ENCODE measurements at places on chromosomes 11 and 22.
A peak's percentile ranks its signal among the peaks of the same experiment; 100 is the strongest.

DNA sequence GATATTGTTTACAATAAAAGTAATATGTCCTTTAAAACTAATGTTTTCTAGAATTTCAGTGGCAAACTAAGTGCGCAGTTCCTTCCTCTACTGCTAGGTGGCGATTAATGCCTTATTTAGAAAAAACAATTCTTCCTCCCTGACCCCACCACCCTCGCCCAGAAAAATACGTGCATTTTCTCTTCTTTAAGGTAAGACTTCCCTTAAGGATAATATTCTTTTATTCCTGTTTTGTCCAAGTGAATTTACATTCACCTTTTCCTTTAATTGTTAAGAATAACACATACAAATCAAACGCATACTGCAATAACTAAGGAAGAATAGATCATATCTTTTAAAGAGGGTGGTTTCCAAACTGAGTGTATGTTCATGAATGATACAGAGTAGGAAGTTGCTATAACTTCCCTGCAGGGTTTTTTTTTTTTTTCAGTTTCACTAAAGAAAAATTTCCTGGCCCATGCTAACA lies 17.0 kb upstream of the PSMA1 start:
- DNase-seq: peak; percentile 42
- no peaks in the 10 kb centered on the region for H3K36me3 ChIP-seq

- H3K27me3 ChIP-seq: no peaks in the 10 kb centered on the region
- no peak overlapping the region for H3K4me3 ChIP-seq
- peaks cover 2% of the 10 kb centered on the region for H3K4me1 ChIP-seq
- H3K36me3 ChIP-seq: peaks cover 4% of the 10 kb centered on the region
- H3K27ac ChIP-seq: no peak overlapping the region
Measured at GRCh38 chr22:26442086-26442756, 13.2 kb downstream of the ASPHD2 start.

DNA sequence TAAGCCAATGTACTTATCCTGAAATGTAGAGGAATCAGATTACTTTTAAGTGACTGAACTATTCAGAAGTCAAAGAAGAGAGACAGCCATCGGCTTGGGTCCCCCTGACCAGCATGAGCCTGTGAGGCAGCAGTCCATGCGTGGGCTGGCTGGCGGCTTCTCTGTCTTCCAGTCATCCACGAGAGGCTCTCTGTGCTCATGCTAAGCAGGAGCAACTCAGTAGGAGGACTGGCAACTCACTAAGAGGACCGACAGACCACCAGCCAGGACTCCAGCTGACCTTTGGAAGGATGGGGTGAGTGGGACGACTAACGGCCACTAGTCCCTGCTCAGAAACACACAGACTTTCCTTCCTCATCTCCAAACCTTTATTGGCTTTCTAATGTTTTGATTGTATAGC lies 43.6 kb downstream of the ARFGAP3 start:
- H3K4me3 ChIP-seq: no peak overlapping the region
- H3K27me3 ChIP-seq: no peaks in the 10 kb centered on the region
- no peak for DNase-seq
- peaks cover 12% of the 10 kb centered on the region for H3K36me3 ChIP-seq
- H3K4me1 ChIP-seq: no peaks in the 10 kb centered on the region

- H3K27ac ChIP-seq: peak overlapping the region; percentile 94
- DNase-seq: peak; percentile 82
- no peaks in the 10 kb centered on the region for H3K36me3 ChIP-seq
- no peaks in the 10 kb centered on the region for H3K27me3 ChIP-seq
Measured at GRCh38 chr22:46661221-46661851, 41.1 kb downstream of the GRAMD4 start.

GRCh38 chr11:104823657-104824056 lies 74.6 kb downstream of the CASP12 start:
- peaks cover 4% of the 10 kb centered on the region for H3K4me1 ChIP-seq
- no peak for DNase-seq
- no peak overlapping the region for H3K27ac ChIP-seq
- no peak overlapping the region for H3K4me3 ChIP-seq

- no peak overlapping the region for H3K4me3 ChIP-seq
- H3K27me3 ChIP-seq: peaks cover 2% of the 10 kb centered on the region
- H3K36me3 ChIP-seq: no peaks in the 10 kb centered on the region
- no peak for DNase-seq
Measured at GRCh38 chr11:2214527-2215229, 43.1 kb upstream of the TH start.

GRCh38 chr11:10108915-10109680 lies 184.9 kb downstream of the SBF2 start:
- H3K27me3 ChIP-seq: no peaks in the 10 kb centered on the region
- peaks cover 3% of the 10 kb centered on the region for H3K36me3 ChIP-seq

GRCh38 chr11:42555190-42555589 lies 756.6 kb upstream of the API5 start:
- H3K27me3 ChIP-seq: no peaks in the 10 kb centered on the region
- DNase-seq: no peak
- no peak overlapping the region for H3K27ac ChIP-seq
- no peak overlapping the region for H3K4me3 ChIP-seq
- no peaks in the 10 kb centered on the region for H3K4me1 ChIP-seq
- H3K36me3 ChIP-seq: no peaks in the 10 kb centered on the region

- no peak for DNase-seq
- H3K4me1 ChIP-seq: peaks cover 9% of the 10 kb centered on the region
- no peaks in the 10 kb centered on the region for H3K27me3 ChIP-seq
- H3K27ac ChIP-seq: no peak overlapping the region
Measured at GRCh38 chr11:69245041-69245440, 48.9 kb upstream of the MYEOV start.

GRCh38 chr11:15635521-15635920 lies 520.8 kb downstream of the INSC start:
- no peak overlapping the region for H3K4me3 ChIP-seq
- H3K4me1 ChIP-seq: no peaks in the 10 kb centered on the region
- H3K27me3 ChIP-seq: peaks cover 4% of the 10 kb centered on the region
- no peak overlapping the region for H3K27ac ChIP-seq
- H3K36me3 ChIP-seq: no peaks in the 10 kb centered on the region
- DNase-seq: no peak

DNA sequence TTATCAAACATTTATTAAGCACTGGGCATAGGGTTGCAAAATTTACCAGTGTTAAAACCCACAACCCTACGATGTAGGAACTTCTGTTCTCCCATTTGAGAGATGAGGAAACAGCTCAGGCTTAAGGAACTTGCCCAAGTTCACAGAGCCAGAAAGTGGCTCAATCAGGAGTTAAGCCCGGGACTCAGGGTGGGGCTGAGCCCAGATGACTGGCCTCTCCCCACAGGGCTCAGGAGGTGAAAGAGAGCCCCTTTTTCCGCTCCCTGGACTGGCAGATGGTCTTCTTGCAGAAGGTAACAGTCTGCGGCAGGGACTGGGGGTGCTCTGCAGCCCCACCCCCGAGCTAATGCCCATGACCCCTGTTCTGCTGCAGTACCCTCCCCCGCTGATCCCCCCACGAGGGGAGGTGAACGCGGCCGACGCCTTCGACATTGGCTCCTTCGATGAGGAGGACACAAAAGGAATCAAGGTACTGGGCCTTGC lies 5.6 kb upstream of the ANKRD13D start:
- H3K4me1 ChIP-seq: peaks cover 43% of the 10 kb centered on the region
- H3K36me3 ChIP-seq: peaks cover 46% of the 10 kb centered on the region
- H3K4me3 ChIP-seq: no peak overlapping the region
- no peak overlapping the region for H3K27ac ChIP-seq
- no peak for DNase-seq

GRCh38 chr11:66289548-66290329 lies 796 bp upstream of the YIF1A start:
- peak overlapping the region; percentile 91 for H3K27ac ChIP-seq
- H3K4me1 ChIP-seq: peaks cover 33% of the 10 kb centered on the region
- H3K4me3 ChIP-seq: peak overlapping the region; percentile 87
- peak; percentile 91 for DNase-seq
- H3K36me3 ChIP-seq: no peaks in the 10 kb centered on the region

DNA sequence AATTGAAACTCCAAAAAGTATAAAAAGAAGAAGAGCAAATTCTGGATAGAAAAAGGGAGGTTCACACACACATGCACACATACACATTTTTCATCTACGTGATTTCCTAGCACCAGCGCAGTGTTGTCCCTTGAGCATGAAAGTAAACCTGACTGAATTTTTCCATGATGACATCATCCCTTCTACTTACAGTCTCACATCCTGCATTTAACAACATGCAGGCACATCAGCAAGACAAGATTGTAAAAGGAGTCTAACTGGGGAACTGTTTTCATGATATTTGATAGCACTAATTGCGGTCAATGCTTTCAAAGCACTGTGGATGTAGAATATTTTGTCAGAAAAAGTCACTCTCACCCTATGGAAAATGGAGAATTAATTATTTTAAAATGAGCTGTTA lies 36.6 kb downstream of the GAS2 start:
- H3K4me3 ChIP-seq: no peak overlapping the region
- H3K36me3 ChIP-seq: no peaks in the 10 kb centered on the region
- H3K27ac ChIP-seq: no peak overlapping the region

- H3K4me1 ChIP-seq: no peaks in the 10 kb centered on the region
- H3K27ac ChIP-seq: no peak overlapping the region
- no peak for DNase-seq
- peaks cover 2% of the 10 kb centered on the region for H3K27me3 ChIP-seq
Measured at GRCh38 chr11:119806064-119806915, 77.3 kb upstream of the NECTIN1 start.

Measured in activated CD4-positive, alpha-beta memory T cell treated with anti-CD3 and anti-CD28 coated beads for 36 hours (primary cell).